OCI-LY7 (cell line): ENCODE measurements at places on chromosomes 5 and 9. TPM values are rescaled to one million over a fixed set of nuclear protein-coding genes. Genes with fewer than 3 reads are reported as not detected.

The HRH2 gene
- not detected in 2 replicates for total RNA-seq

The COL15A1 gene
- total RNA-seq = not detected in 2 replicates

The SPATA31C2 gene
- not detected in 2 replicates for total RNA-seq

The OR1K1 gene
- total RNA-seq = not detected in 2 replicates

The CENPK gene
- total RNA-seq = 90.0 and 104 TPM in 2 replicates

The TMEM215 gene
- not detected in 2 replicates for total RNA-seq

The PCDHGA12 gene
- 3.0 and 3.4 TPM in 2 replicates for total RNA-seq

The FSTL4 gene
- total RNA-seq = not detected in 2 replicates

The FBXW11 gene
- total RNA-seq = 46.6 and 51.5 TPM in 2 replicates

The ALAD gene
- 26.3 and 26.6 TPM in 2 replicates for total RNA-seq

The AGGF1 gene
- 32.2 and 33.6 TPM in 2 replicates for total RNA-seq

The C5orf58 gene
- total RNA-seq = not detected in 2 replicates

The TMED9 gene
- 125 and 134 TPM in 2 replicates for total RNA-seq

The CCNI2 gene
- total RNA-seq = not detected in 2 replicates

The SCGB3A1 gene
- not detected in 2 replicates for total RNA-seq

The TMEM161B gene
- total RNA-seq = 32.4 and 32.7 TPM in 2 replicates

The GOLM1 gene
- not detected in 2 replicates for total RNA-seq

The TTLL11 gene
- 5.2 and 6.9 TPM in 2 replicates for total RNA-seq

The AK6 gene
- total RNA-seq = 85.4 and 85.7 TPM in 2 replicates

The CNTFR gene
- not detected in 2 replicates for total RNA-seq

The IL5 gene
- total RNA-seq = not detected in 2 replicates

The MCC gene
- total RNA-seq = 0.04 and 0.25 TPM in 2 replicates

The TLR4 gene
- 10.0 and 10.4 TPM in 2 replicates for total RNA-seq

The SOX30 gene
- total RNA-seq = 0.13 and 0.29 TPM in 2 replicates

The CATSPER3 gene
- 0.61 and 1.0 TPM in 2 replicates for total RNA-seq

The C6 gene
- total RNA-seq = not detected in 2 replicates

The GLRA1 gene
- total RNA-seq = not detected in 2 replicates
